HFFc6 (cell line): ENCODE measurements at places on chromosomes 4 and X. TPM values are rescaled to one million over a fixed set of nuclear protein-coding genes. Genes with fewer than 3 reads are reported as not detected.

DNA sequence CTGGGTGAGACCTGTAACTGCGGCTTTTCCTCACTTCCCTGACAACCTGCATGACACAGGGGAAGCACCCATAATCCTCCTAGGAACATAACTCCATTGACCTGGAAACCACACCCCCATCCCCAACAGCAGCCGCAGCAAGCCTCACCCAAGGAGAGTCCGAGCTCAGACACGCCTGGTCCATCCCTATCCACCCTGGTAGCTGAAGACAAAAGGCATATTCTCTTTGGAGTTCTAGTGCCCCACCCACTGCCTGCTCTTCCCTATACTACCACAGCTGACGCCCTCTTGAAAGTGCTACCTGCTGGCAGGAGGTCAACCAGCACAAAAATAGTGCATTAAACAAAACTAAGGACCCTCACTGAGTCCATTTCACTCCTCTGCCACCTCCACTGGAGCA, 1080.9 kb upstream of the IGFBP7 start:
- DNase-seq, result no peak

- DNase-seq, result no peak
Measured at GRCh38 chrX:120468071-120468470, 1.0 kb downstream of the LAMP2 start.

DNA sequence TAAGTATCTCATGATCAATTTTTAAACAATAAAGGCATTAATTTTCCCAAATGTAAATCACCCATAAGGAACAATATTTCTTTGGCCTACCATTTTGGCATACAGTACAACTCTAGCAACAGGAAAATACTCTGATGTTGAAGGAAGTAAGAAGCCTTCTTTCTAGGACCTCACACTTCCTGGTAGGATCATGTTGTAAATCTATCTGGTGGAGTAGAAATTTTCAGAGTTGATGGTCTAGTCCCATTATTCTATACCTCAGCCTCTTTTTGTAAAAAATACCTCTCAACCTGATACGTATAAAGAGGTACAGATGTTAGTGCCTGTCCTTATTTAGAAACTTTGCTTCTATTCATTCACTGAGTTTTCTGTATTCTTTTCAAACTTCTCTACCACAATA, 40.2 kb upstream of the GRID2 start:
- DNase-seq, result no peak

DNA sequence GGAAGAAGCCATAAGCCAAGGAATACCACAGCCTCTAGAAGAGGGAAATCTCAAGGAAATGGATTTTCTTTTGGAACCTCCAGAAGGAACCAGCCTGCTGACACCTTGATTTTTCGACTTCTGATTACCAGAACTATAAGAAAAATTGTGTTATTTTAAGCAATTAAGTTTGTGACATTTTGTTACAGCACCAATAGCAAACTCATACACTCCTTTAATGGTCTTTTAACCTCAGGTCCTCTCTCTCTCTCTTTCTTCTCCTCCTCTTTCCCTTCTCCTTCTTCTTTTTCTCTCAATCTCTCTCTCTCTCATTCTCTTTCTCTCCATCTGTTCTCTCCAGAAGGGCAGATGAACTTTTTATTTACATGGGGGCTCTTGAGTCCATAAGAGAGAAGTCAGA, 26.3 kb downstream of the ARSD start:
- DNase-seq, result no peak

- no peak for DNase-seq
Measured at GRCh38 chr4:125268068-125268755, 46.5 kb upstream of the FAT4 start.

DNA sequence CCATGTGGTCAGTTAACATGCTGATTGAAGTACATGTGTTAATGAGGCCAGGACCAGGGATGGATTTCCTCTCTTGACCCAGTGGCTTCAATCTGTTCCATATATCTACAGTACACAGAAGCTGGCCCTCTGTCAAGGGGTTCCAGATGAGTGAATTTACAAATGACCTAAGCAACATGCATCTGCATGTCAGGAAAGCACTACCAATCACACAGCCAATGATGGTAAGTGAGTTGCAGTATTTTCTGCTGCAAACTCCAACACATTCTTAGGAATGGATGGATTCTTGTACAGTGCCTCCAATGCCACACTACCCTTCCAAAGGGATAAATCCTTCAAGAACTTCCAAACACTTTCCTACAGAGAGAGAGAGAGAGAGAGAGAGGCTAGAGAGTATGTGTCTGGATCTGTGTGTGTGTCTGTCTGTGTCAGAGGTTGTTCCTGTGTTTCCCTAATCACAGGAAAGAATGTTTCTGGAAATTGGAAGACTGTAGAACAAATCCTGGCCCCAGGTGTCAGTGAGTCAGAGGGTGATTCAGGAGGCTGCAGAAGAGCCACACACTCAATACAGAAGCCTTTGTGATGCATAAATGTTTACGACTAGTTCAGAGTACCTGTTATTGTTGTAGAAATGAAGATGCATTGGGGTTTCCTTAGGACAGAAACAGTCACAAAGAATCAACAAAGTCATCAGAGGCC, 107.5 kb downstream of the GUCY2F start:
- DNase-seq, result no peak

GRCh38 chr4:21885770-21886169, 62.8 kb downstream of the KCNIP4 start:
- no peak for DNase-seq

DNA sequence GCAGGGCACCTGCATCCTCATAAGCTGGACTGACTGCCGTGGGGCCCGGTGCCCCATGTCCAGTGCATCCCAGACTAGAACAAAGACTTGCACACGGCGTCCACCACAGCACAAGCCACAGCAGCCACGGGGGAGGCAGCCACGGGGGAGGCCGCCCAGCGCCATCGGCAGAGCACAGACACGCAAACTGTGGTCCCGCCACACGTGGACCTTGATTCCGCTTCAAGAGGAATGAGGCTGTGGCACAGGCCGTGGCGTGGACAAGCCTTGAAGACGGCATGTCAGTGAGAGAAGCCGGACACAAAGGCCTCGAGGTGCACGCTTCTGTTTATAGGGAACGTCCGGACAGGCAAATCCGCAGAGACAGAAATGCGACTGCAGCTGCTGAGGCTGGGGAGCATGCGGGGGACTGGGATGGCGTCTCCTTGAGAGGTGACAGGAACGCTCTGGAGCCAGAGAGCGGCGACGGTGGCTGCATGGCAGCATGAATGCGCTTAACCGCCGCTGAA, 10.1 kb upstream of the CPLX1 start:
- no peak for DNase-seq

- no peak for DNase-seq
Measured at GRCh38 chrX:440636-441035, 53.9 kb upstream of the PPP2R3B start.

DNA sequence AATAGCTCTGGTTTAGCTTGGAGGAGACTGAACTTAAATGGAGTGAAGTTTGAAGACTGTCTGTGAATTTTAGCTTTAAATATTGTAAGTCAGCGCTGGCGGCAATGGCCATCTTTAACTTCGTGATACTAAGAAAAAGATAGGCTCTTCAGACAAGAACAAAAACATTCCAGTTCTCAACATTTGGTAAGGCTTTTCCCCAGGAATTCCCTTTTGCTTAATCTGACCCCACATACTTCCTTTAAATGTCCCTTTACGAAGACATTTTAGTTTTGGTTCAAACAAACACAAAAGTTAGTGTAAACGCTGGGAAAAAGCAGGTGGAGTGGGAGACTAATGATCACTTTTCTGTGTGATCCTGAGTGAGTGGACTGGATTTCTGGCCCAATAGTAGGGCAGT, 106.2 kb downstream of the MAML3 start:
- no peak for DNase-seq

DNA sequence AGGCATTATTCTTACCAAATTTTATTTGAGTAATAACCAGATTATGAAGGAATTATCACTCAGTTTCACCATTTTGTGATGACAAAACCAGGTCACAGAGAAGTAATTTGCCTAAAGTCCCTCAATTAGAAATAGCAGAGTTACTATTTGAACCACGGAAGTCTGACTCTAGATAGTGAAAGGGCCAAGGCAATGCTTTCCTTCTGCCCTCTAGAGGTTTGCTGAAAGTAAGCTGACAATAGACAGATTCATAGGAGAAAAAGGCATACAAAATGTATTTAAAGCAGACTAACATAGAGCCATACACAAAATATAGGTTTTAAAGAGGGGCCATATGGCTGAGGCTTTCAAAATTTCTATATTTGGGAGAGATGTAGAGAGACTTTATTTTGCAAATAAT, 43.1 kb downstream of the CXXC4 start:
- DNase-seq, result no peak

- no peak for DNase-seq
Measured at GRCh38 chrX:13304052-13304451, 15.8 kb downstream of the ATXN3L start.

GRCh38 chr4:106266201-106266600, 49.8 kb downstream of the TBCK start:
- DNase-seq, result peak; percentile 70

- DNase-seq, result no peak
Measured at GRCh38 chr4:16206301-16206700, 20.0 kb downstream of the TAPT1 start.

GRCh38 chrX:112734290-112734689, 54.6 kb upstream of the LHFPL1 start:
- DNase-seq, result no peak

DNA sequence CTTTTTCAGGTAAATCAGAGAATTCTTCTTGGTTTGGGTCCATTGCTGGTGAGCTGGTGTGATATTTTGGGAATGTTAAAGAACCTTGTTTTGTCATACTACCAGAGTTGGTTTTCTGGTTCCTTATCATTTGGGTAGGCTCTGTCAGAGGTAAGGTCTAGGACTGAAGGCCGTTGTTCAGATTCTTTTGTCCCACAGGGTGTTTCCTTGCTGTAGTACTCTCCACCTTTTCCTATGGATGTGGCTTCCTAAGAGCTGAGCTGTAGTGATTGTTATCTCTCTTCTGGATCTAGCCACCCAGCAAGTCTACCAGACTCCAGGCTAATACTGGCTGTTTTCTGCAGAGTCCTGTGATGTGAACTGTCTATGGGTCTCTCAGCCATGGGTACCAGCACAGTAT, 367.5 kb upstream of the GATB start:
- DNase-seq, result no peak

GRCh38 chrX:153659268-153659667, 12.3 kb downstream of the DUSP9 start:
- no peak for DNase-seq

Gene DCX
- not detected in 3 replicates for total RNA-seq

Gene F11
- not detected in 3 replicates for total RNA-seq

Gene SMARCA1
- 66.8 to 71.0 TPM (median 68.8 TPM) in 3 replicates for total RNA-seq

Gene CT45A5
- not detected in 3 replicates for total RNA-seq

Gene ASIC5
- not detected in 3 replicates for total RNA-seq

Gene GABRE
- 0.97 and 2.0 TPM in 2 replicates for total RNA-seq

Gene ADD1
- 272 to 323 TPM (median 282 TPM) in 3 replicates for total RNA-seq

Gene SLITRK2
- not detected in 2 replicates for total RNA-seq

Gene RPA4
- total RNA-seq, result 0.13 to 0.54 TPM (median 0.18 TPM) in 3 replicates
